Head of caudate nucleus (tissue), 42 donors: ENCODE measurements at places on chromosomes 11 and 22.

DNA sequence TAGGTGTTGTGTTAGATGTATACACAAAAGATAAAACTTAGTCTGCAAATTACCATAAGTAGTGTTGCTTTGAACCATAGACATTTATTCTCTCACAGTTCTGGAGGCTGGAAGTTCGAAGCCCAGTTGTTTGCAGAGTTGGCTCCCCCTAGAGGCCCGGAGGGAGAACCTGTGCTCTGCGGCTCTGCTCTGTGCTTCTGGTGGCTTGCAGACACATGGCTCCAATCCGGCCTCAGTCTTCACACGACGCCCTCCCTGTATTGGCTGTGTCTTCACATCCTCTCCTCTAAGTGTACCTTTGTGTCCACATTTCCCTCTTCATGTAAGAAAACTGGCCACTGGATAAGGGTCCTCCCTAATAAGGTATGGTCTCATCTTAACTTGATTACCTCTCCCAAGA lies 128.4 kb downstream of the OPCML start:
- no peak for DNase-seq

GRCh38 chr11:42951266-42951665 lies 360.5 kb upstream of the API5 start:
- DNase-seq = no peak

- no peak for DNase-seq
Measured at GRCh38 chr22:26432619-26433311, 3.7 kb downstream of the ASPHD2 start.

GRCh38 chr11:131909426-131910177 lies 539.2 kb downstream of the NTM start:
- no peak for DNase-seq

DNA sequence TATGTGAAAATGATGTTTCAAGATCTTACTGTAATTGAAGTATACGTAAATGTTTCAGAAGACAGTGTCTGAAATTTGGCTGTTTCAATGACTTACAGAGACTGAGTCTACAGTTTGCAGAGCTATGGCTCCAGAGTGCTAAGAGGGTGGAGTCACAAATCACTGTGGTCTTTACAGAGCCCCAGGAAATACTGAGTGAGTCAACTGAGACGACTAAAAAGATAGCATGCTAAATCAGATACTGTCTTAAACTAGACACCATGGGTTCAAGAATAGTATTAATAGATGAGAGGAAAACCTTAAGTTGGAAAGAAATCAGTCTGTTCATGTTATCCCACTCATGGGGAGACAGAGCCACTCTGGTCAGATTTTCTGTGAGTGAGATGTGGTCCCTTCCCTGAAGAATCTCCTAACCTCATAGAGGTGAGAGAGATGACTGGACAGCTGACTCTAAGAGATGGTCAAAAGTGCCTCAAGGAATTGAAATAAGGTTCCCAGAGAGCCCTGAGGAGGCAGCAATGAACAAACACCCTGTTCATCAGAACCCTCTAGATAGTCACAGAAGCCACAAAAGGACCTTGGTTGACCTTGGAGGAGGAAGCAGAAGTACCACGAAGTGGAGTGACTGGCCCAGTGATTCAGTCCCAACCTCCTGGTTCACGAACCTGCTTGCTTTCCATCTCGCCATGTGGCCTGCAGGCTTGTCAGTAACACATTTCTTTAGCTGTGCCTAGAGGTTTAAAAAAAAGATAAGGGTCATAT lies 30.2 kb downstream of the C11orf91 start:
- no peak for DNase-seq

GRCh38 chr11:43992183-43992582 lies 49.7 kb downstream of the C11orf96 start:
- DNase-seq = no peak
